ENCODE measurements at places on chromosomes 1 and 21.

DNA sequence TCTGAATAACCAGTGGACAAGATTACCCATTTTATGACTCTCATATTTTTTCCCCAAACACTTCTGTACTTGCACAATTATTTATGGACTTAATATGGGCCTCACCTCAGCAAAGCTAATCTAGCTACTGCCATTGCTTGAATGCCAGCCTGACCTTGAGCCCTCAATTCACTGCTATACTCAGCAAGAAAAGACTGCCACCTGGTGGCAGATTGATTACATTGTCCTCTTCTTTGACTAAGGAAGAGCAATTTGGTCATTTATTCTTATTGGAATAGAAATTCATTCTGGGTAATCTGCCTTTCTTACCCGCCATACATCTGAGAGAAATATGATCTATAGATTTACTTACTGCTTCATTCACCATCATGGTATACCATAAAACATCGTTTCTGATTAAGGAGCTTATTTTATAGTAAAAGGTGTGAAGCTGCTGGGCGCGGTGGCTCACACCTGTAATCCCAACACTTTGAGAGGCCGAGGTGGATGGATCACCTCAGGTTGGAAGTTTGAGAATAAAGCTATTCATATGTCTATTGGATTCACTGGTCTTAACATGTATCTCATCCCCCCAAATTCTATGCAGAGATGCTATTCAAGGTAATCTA is 32.9 kb upstream of the DIPK1A start:
- peak; percentile 73 for DNase-seq

- no peak for DNase-seq
Observed at GRCh38 chr1:13540866-13541265, 27.1 kb upstream of the LRRC38 start.

GRCh38 chr1:203049576-203050180 is 23.4 kb downstream of the PPFIA4 start:
- no peak for DNase-seq

DNA sequence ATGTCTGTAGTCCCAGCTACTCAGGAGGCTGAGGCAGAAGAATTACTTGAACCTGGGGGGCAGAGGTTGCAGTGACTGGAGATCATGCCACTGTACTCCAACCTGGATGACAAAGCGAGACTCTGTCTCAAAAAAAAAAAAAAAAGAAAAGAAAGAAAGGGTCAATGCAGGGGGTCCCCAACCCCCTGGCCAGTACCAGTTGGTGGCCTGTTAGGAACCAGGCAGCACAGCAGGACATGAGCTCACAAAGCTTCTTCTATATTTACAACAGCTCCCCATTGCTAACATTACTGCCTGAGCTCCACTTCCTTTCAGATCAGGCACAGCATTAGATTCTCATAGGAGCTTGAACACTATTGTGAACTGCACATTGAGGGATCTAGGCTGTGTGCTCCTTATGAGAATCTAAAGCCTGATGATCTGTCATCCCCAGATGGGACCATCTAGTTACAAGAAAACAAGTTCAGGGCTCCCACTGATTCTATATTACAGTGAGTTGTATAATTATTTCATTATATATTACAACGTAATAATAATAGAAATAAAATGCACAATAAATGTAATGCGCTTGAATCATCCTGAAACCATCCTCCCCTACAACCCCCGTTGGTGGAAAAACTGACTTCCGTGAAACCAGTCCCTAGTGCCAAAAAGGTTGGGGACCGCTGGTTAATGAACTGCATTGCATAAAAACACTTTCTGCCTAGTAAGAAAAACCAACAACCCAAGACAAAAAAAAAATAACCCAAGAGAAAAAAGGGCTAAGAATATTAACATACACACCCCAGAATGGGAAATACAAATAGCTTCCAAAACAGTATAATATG is 2.8 kb downstream of the ZBTB8OS start:
- DNase-seq, result no peak

- DNase-seq, result no peak
Observed at GRCh38 chr1:94314222-94314858, 77.0 kb upstream of the ARHGAP29 start.

- peak; percentile 44 for DNase-seq
Observed at GRCh38 chr1:59976194-59977074, 49.9 kb upstream of the CYP2J2 start.

DNA sequence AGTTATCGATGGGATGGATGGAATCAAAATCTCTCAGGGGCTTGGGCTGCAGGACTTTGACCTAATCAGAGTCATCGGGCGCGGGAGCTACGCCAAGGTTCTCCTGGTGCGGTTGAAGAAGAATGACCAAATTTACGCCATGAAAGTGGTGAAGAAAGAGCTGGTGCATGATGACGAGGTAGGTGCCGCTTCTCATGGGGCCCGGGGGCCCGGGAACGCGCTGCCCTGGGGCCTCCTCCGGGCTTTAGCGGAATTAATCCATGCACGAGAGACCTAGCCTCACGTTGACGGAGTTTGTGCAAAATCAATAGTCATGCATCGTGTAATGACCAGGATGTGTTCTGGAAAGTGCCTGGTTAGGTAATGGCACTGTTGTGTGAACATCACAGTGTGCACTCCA is 43.8 kb downstream of the FAAP20 start:
- no peak for DNase-seq

GRCh38 chr1:52225174-52225573 is 83.3 kb downstream of the ZFYVE9 start:
- DNase-seq, result no peak

GRCh38 chr1:47582891-47583608 is 145.2 kb downstream of the FOXD2 start:
- no peak for DNase-seq

DNA sequence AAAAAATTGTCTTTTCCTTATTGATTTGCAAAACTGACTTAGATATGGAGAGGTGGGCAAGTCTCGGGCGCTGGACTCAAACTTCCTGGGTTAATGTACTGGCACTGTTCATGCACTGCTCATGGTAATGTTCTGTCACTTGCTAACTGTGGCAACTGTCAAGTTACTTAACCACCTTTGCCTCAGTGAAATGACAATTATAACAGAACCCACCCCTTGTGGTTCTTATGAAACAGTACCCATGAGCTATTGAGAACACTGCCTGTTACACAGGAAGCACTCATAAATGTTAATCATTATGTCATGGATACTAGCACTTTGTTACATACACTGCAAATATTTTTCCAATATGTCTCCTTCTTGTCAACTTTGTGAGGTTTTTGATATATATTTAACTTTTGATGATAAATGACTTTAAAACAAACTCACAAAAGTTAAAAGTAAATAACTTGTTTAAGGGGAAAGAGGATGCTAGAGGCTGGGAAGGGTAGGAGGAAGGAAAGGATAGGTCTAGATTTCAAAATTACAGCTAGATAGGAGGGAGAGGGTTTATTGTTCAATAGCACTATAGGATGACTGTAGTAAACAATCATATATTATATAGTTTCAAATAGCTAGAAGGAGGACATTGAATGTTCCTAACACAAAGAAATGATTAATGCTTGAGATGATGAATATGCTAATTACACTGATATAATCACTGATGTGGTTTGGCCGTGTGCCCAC is 342.5 kb downstream of the ADGRL2 start:
- DNase-seq, result no peak

DNA sequence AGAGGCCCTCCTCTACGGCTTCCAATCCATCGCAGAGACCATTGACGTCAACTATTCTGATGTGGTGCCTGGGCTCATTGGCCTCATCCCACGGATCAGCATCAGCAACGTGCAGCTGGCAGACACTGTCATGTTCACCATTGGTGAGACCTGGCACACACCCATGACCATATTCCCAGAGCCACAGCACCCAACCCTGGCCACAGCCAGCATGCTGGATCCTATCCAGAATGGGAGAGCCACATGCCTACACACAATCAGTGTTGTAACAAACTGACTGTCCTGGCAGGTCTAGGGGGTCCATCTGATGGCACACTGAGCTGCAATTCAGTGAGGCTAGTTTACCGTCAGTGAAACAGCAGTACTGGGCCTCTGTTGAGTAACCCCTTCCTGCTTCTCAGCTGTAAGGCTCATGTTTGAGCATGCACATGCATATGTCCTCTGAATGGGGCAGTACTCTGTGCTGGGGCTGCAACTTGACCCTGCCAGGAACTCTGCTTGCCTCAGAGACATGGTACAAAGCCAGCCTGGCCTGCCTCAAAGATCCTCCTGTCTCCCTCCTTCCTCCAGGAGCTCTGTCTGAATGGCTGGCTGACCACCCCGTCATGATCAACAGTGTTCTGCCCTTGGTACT is 10.8 kb downstream of the IPO13 start:
- no peak for DNase-seq

- DNase-seq, result peak; percentile 57
Observed at GRCh38 chr21:45102391-45102932, 28.1 kb downstream of the ADARB1 start.

- DNase-seq, result no peak
Observed at GRCh38 chr1:39091845-39092645, 65.9 kb downstream of the NDUFS5 start.

- DNase-seq, result no peak
Observed at GRCh38 chr1:84027368-84027767, 28.4 kb upstream of the TTLL7 start.

DNA sequence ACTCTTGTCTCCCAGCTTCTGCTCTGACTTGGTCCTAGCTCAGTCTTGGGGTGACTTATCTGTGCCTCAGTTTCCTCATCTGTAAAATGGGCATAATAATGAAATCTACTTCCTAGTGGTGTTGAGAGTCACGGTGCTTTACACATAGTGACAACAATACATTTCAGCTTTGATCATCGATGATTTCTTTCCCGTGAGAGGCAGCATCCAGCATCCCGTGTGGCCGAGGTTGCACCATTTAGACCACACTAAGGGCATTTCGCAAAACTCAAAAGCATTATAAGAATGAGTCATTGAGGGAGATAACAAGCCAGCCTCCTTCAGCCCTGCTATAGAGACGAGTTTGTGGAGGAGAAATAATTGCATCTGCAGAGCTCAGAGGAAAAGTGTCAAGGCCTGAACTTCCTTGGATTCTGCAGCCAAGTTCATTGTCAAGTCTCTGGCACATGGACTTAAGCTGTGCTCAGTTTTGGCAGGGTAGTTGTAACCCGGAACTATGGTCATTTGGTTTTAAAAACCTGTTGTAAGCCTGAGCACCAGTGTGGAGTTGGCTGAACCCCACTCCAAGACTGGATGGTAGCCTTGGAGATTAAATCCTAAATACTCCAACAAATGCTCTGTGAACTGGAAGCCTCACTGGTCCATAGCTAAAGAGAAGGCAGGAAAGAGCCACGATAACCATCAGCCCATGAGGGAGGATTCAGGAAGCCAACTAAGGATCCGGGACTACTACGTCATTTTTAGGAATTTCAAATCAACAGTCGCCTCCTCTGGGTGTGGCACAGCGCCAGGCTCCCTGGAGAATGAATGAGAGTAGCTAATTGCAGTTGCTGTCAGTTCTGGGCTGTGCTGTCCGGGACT is 64.2 kb downstream of the TCP10L start:
- DNase-seq, result no peak

GRCh38 chr1:38059635-38060250 is 13.2 kb upstream of the POU3F1 start:
- no peak for DNase-seq

GRCh38 chr1:206680279-206680678 is 4.4 kb upstream of the MAPKAPK2 start:
- DNase-seq, result peak; percentile 92

DNA sequence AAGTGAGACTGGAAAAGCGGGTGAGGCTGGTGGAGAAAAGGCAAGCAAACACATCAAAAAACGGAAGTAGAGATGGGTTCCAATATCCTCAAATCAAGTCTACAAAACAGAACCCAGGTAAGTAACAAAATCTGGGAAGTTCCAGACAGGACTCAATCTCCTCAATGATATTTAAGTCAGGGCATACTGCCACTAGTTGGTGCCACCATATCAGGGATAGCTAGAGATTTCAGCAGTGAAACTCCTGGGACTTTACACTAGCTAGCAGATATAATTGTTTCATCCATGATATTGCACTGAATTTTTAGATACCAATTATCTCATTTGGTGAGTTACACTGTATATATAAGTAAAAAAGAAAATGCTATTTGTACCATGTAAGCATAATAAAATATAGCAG is 52.0 kb downstream of the EYA3 start:
- DNase-seq, result no peak

DNA sequence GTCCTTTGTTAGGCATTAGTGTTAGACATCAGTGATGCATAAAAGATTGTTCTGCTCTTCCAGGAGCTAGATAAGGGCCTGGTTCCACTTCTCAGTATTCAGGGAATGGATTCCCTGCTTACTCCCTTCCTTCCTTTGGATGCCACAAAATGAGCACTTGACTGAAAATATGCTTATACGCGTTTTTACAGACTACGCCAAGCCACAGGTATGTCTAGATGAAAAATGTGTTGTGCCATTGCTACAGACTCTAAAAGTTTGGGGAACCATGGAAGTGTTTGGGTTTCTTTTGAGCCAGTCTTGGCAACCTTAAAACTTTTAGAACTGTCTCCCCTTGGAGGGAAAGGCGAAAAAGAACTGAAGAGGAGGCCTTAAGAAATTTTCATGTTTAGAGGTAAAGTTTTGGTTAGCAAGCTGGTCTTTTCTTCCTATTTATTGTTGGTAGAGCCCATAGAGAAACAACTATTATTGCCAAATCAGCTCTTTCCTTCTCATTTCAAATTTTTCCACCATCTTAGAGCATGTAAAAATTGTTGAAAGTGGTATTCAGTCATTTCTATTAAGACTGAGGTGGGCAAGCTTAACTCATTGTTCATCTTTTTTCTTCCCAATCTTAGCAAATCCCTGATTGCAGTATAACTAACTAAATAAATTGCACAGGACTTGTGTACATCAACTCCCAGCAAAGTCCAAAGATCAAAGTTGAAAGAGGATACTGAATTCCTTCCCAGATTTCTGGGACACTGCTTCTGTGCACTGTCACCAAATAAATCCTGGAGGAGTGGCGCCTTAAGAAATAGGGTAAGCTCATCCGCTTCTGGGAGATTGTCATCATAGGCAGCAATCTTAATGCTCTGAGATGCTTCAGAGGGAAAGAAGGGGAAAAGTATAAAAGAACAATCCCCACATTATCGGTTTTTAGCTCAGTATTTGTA is 18.9 kb downstream of the FGGY start:
- no peak for DNase-seq

DNA sequence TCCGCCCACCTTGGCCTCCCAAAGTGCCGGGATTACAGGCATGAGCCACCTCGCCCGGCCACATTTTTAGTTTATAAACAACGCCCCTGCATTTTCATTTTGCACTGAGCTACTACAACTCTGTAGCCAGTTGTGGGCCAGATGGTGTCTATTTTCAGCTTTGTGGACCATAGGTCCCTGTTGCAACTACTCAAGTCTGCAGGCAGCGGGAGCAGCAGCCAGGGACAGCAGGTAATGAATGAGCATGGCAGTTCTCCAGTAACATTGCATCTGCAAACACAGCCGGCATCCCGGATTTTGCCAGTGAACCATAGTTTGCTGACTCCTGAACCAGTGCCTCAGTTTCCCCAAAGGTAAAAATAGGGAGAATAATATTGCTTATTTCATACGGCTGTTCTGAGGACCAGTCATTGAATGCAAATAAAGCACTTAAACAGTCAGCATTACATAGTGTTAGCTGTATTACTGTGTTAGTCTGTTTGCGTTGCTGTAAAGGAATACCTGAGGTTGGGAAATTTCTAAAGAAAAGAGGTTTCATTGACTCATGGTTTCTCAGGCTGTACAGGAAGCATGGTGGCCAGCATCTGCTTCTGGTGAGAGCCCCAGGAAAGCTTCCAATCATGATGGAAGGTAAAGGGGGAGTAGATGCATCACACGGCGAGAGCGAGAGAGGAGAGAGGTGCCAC is 65.5 kb upstream of the SLC45A1 start:
- no peak for DNase-seq

GRCh38 chr21:29304597-29304996 is 5.9 kb downstream of the BACH1 start:
- DNase-seq, result no peak

Data from foreskin melanocyte (primary cell).